ENCODE measurements at places on chromosomes 2 and 18.
A peak's percentile ranks its signal among the peaks of the same experiment; 100 is the strongest.

- no peak for DNase-seq
Measured at GRCh38 chr2:109247812-109248211, 118.8 kb downstream of the SH3RF3 start.

DNA sequence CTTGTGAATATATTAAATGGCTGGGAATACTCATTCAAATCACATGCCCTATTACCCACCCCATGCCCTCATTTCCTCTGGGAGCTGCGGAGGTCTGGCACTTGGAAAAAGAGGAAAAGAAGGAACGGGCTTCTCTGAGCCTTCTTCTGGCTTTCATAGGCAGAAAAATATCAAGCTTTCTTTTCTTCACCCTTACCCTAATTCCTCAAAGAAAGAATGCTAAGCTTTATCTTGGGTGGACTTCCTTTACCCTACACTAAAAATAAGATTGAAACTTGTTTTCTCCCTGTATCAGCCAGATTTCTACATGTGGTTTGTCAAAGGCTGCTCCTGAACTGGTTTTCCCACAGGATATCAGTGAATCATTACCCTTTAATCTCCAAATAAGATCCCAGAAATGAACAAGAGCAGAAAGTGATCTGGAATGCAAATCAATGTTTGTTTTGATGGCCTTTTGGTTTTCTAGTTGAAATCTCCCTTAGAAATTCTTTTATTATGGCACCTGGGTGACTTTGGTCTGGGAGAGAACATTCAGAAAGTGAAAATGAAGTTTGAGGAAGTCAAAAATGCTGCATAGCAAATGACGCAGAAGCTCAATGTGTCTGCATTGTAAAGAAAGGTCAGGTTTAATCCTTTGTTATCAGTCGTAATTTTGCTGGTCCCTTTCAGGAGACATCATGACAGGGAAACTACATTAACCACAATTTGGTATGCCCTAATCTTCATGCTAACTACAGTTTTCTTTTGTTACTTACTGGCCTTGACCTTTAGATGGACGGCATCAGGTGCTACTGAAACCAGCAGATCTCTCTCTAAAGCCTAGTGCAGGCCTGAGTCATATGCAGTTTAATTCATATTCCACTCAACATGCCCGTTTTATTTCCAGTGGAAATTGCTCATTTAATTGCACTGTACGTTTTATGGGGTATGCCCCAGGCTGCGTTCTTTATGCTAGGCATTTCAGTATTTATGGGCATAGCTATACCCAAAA, 46.6 kb upstream of the HNRNPA3 start:
- DNase-seq: peak; percentile 31

DNA sequence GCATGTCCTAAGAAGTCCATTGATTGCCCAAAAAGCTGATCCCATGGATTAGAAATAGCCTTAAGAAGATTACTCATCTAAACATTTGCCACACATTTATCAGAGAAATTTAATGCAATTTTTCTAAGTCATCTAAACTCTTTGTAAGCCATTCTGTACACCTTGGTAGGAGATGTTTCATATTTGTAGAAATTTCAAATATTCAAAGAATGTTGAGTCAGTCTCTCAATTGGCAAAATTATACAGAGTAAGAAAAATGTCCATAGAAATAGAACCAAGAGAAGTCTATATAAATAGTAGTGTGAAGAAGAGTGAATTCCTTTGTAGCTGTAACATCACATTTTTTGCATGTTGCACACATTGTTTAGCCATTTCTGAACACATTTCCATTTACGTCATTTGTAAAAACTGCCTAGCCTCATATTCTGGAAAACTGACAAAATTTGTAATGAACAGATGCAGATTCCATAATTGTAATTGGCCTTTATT, 128.6 kb downstream of the MSTN start:
- DNase-seq: no peak

- DNase-seq: no peak
Measured at GRCh38 chr2:16123421-16123820, 183.1 kb downstream of the MYCN start.

- DNase-seq: peak; percentile 41
Measured at GRCh38 chr2:75199428-75200011, at the start of gene TACR1. TSS of gene TACR1 (minus strand) at chr2:75199520. CDS start at chr2:75198934, 586 bp downstream.

- no peak for DNase-seq
Measured at GRCh38 chr2:110099471-110100225, 16.0 kb downstream of the MALL start.

DNA sequence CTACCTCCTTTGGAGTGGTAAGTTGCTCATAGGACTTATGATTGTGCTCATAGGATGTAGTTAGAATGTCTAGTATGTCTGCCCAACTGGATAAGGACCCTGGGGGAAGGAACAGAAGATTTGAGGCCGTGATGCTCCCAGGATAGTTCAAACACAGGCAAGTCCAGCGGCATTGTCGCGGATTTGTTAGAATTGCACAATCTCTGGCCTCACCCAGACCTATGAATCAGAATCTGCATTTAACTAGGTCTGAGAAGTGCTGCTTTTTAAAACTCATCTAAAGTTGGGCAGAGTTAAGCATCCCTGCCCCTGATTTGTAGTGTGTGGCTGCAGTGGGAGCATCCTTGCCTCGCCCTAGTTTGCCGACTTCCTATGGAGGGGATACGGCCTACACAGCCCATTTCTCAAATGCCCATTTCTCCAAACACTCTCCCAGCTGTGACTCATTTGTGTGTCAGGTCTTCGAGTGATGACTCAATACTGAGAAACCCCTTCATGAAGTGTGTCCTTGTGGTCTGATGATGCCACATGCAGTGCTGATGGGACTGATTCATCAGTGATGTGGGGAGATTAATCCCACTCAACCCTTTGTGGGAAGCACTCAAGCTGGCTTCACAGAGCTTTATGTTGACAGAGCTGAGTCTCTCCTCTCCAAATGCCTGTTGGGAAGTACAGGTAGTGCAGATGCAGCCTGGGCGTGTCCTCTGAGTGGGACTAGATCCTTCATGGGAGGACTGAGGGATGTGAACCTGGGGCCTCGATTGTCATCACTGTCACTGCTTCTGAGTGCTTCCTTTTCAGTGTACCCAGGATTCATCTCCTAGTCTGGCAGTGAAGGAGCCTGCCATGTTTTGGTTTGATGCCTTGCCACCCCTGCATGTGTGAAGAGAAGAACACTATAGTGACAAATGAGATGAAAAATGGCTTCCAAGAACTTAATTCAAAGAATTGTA, 18.7 kb downstream of the SMIM21 start:
- no peak for DNase-seq

DNA sequence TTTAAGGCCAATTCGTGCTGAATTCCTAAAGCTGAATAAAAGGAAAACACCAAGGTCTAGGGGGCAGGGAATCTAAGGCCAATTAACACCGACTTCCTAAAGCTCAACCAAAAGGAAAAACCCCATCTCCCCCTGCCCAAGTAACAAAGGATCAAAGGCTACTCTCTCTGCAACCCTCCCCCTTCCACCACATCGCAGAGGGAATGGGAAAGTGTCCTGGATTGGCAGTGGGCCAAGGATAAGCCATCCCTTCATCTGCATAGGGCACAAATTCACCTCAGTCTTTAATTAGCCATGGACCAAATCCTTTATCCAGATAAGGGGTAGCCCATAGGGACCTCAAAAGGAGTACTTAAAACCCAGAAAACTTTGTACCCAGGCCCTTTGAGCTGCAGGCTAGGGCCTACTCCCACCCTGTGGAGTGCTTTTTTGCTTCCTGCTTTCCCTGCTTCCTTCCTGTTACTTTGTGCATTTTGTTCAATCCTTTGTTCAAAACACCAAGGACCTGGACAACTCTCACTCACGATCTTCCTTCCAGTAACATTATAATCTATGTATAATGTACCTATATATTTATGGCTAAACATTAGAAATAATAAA, 2119.8 kb upstream of the CELF4 start:
- no peak for DNase-seq

Measured in CD4-positive, alpha-beta T cell treated with Interleukin-17A for 1 hour (primary cell).